ENCODE measurements at places on chromosomes 12 and 14.

- DNase-seq, result no peak
These were observed 820.7 kb upstream of the FBXO33 start for GRCh38 chr14:40252817-40253447.

GRCh38 chr12:108799401-108800243 lies 57.8 kb downstream of the SSH1 start:
- DNase-seq, result no peak

DNA sequence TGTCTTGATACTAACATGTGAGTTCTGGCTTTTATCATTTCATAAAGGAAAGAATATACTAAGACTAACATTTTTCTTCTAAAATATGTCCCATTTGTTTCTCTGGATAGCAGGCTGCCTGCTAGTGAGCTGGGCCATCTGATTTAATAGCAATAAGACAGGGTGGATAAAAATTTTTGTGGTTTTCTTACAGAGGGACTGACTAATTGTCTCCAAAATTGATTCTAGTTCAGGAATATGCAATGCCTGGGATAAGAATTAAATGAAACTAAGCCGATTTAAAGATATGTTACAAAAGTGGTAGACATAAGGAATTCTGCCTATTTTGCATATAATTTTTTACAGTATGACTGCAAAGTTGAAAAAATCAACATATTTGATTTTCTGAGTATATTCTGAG lies 252.9 kb upstream of the NAV3 start:
- no peak for DNase-seq

- DNase-seq, result no peak
These were observed 4.5 kb upstream of the PNMA1 start for GRCh38 chr14:73718418-73719251.

DNA sequence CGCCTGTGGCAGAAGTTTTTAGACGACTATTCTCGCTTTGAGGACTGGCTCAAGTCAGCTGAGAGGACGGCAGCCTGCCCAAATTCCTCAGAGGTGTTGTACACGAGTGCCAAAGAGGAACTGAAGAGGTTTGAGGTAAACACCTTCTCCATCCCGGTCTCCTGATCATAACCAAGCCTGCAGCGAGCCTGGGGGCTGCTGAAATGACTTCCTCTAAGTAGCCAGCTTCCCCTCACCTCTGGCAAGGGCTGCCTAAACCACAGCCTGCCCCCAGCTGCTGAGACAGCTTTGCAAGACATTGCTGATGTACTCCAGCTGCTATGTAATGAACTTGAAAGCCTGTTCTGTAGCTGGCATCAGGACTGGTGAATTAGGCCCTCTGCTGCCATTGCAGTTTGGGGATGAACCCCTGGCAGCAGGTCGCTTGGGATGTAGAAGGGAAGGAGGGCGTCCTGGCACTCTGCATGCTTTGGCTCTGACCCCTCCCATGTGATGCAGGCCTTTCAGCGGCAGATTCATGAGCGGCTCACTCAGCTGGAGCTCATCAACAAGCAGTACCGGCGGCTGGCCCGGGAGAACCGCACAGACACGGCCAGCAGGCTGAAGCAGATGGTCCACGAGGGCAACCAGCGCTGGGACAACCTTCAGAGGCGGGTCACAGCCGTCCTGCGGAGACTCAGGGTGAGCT lies 84.6 kb downstream of the ESR2 start:
- DNase-seq, result peak; percentile 21

DNA sequence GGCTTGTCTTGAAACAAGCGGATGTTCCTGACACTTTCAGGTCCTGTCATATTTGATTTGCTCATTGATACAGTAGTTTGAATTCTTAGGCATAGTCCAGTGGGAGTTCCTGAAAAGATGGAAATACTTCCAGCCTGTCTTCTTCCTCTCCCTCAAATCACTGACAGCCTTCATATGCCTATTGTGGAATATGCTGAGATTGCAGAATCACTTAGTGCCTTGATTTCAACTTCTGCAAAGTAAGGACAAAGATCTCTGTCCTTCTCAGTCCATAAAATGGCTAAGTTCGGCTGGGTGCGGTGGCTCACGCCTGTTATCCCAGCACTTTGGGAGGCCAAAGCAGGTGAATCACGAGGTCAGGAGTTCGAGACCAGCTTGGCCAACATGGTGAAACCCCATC lies 6.7 kb upstream of the PYGL start:
- DNase-seq, result no peak

DNA sequence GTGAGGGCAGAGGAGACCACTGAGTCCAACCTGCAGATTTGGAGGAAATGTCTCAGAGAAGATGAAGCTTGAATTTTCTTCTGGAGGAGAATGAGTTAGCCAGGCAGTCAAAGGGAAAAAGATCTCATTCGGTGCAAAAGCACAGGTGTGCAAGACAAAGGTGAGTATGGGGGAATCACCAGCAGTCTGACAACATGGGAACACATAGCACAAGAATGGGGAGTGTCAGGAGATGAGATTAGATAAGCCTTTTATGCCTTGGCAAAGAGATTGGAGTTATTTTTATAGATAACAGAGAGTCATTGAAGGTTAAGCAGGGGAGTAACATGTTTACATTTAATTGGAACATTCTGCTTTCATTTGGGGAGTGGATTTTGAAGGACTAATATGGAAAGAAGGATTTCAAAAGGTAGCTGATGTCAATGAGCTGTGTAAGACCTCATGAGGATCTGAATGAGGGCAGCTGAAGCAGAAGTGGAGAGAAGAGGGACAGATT lies 171.3 kb upstream of the NTF3 start:
- no peak for DNase-seq

GRCh38 chr14:89110110-89110509 lies 285.7 kb downstream of the TTC8 start:
- DNase-seq, result no peak

DNA sequence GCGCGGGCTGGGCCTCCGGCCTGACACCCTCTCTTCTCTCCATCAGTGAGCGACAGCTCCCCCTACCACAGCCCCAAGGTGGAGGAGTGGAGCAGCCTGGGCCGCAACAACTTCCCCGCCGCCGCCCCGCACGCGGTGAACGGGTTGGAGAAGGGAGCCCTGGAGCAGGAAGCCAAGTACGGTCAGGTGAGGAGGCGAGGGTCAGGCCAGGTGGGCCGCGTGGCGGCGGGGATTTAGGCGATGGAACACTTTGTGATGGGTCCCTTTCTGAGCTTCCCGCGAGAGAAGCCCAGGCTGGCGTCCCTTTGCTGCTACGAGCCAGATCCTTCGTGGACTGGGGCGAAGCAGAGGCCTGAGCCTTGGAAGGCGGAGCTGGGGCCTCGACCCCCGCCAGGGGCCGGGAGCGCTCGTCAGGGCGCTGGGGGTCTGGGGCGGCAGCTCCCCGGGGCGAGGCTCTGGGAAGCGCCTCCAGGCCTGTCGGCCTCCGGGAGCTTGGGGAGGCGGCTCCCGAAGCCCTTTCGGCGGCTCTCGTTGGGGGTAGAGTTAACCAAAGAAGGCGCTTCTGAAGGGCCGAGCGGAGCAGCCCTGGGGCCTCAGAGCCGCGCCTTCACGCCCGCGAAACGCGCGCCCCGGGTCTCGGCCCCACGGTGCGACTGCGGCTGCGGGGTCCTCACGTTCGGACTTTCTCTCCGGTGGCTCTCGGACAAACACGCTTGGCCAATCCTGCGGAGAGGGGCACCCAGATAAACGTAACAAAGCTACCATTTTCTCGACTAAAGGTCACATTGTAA lies 5.0 kb downstream of the PAX9 start:
- no peak for DNase-seq

GRCh38 chr12:123478762-123479161 lies 20.8 kb downstream of the SNRNP35 start:
- DNase-seq, result peak; percentile 52

DNA sequence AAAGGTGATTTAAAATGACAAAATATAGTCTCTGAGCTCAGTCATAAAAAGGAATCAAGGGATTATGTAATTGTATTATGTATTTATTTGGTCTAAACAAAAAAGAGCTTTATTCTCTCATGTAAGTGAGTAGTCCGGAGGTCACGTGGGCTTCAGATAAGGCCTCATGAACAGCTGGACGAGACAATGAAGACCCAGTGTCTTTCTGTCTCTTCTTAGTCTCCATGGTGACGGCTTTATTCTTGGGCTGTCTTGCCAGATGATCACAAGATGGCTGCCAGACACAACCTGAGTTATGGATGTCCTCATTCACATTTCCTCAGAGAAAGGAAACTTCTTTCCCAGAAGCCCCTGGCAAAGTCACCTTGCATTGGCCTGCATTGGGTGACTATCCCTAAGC lies 98.6 kb downstream of the ARF6 start:
- no peak for DNase-seq

GRCh38 chr14:73797543-73798265 lies 53.9 kb upstream of the PTGR2 start:
- DNase-seq, result no peak

DNA sequence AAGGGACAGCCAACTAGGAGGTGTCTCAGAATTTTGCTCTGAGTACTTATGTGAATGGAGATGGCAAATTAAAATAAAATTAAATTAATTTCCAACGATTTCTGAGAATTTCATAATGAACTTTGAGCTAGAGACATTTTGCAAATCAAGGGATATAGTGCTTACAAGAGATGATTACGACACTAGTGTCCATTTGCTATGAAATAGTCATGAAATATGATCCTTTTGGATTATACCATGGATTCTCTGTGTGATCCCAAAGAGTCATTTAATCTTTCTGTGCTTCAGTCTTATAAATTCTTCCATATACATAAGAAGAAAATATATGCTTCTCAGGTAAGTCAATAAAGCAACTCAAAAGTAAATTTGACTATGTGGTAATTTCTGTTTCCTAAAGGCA lies 240.6 kb downstream of the SLC25A21 start:
- no peak for DNase-seq

GRCh38 chr14:89351221-89351515 lies 65.9 kb downstream of the FOXN3 start:
- no peak for DNase-seq

- DNase-seq, result no peak
These were observed 44.0 kb upstream of the PLBD1 start for GRCh38 chr12:14611640-14612203.

GRCh38 chr12:103499571-103499970 lies 3.8 kb upstream of the C12orf42 start:
- DNase-seq, result no peak

- no peak for DNase-seq
These were observed 5.5 kb upstream of the ZNF641 start for GRCh38 chr12:48356041-48356768.

- no peak for DNase-seq
These were observed 137.9 kb downstream of the BTG1 start for GRCh38 chr12:92007787-92008186.

GRCh38 chr14:23174296-23175184 lies 8.9 kb downstream of the SLC7A8 start:
- DNase-seq, result no peak

DNA sequence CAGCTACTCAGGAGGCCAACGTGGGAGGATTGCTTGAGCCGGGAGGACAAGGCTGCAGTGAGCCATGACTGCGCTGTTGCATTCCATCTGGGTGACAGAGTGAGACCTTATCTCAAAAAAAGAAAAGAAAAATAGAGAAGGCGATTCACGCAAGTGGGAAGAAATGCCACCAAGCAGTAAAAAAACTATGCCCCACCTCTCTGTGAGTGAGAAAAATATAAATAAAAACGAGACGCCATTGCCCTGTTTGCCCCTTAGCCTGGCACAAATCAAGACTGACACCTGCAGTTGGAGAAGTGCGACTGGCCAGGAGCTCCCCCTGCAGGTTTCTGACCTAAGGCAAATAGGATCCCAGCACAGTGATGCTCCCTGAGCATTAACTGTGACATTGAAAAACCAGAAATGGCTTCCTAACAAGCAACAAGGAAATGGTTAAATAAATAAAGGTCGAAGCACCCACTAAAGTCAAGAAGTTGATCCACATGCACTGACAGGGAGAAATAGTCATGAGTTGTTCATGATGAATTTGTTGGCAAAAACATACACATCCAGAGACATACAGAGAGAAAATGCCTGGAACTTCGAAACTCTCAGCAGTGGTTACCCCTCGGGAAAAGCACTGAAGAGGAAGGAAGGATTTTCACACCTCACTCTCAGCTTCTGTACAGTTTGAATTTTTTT lies 21.1 kb downstream of the GSC start:
- no peak for DNase-seq

DNA sequence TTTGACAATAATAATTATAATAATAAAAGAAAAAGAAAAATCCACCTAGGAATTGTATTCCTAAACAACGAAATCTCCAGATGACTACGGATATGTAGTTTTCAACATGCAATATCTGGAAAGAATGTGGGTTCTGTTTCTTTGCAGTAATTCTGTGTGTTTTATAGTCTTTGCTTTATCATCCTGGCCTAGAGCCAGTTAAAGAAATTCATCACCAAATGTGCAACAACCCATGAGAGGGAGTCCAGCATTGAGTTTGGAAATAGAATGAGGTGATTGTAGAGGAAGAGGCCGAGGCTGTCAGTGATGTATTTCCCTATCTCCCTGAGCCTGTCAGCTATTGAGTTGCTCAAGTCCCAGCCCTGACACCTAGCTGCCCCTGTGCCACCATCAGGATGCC lies 200.5 kb upstream of the DCN start:
- DNase-seq, result no peak

DNA sequence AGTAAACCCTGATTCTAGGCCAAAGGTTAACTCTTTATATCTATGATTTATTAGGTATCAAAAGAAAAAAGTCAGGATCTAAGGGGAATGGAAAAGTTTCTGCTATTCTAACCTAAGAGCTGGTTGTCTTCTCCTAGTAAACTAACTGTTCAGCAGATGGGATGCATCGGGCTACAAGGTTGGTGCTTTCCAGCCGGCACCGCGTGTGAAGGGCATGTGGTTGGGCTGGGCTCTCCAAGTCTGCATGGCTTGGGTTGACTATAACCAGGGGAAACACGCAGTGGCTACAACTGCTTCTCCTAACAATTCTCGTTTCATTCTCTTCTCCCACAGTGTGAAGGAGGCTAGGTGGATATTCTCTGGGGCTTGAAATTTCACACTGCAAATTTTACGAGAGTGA lies 354.5 kb downstream of the APAF1 start:
- no peak for DNase-seq

GRCh38 chr14:59811815-59812214 lies 58.8 kb downstream of the RTN1 start:
- DNase-seq, result no peak

GRCh38 chr14:70821584-70822529 lies 12.5 kb upstream of the MAP3K9 start:
- peak; percentile 26 for DNase-seq

DNA sequence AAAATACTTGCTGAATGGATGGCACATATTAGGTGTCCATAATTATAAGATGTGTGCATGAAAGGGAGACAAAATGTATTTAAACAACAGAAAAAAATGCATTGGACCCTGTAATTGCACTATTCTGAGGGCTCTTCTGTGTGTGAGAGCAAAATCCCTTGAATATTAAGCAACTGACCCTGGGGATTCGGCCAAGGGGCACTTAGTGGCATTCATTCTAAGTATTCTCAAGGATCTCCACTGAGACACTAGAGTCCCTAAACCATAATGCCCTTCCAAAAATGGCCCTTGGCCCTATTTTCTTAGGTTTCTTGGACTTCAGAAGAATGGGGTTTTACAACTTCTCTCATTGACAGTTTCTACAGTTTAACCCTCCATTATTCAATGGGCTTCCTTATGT lies 388.6 kb downstream of the GLT1D1 start:
- no peak for DNase-seq

GRCh38 chr12:112359290-112359689 lies 22.9 kb downstream of the HECTD4 start:
- DNase-seq, result no peak

- DNase-seq, result no peak
These were observed 424.0 kb downstream of the RAD51B start for GRCh38 chr14:68243450-68244010.
